Stimulated activated CD4-positive, alpha-beta T cell treated with anti-CD3 and anti-CD28 coated beads, Interleukin-2, amount 100 ng/mL, for 4 hours (primary cell): ENCODE measurements at places on chromosomes 7 and 10.
A peak's percentile ranks its signal among the peaks of the same experiment; 100 is the strongest.

DNA sequence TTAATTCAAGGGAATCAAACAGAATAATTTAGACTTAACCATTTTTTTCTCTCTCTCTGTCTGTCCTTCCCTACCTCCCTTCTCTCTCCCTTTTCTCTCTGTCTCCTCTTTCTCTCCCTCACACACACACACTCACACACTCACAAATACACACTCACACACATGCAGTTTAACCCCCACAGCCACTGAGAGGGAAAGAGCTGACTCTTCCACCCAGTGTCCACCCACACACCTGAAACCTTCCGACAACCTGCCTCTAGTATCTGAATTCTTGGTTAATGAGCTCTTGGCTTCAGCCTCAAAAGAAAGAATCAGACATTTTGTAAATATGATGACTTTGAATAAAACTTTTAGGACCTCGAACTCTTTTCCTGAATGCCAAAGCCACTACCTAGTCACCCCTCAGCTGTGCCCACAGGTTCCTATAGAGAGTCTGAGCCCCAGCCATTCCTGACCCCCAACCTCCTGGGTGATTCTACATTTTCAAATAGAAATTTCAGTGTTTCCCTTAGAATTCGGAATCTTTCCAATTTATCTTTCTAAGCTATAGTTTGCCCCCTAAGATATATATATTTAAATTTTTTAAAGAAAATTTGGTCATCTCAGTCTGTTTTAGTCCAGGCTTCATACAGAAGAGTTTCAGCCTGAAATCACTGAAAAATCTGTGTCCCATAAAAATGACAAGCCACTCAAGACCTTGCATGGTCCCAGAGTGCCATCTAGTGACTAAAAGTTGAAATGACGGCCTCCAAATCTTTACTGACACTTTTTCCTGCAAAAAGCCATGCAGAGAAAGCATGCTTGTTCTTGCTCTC lies 202.8 kb downstream of the IPMK start:
- DNase-seq = no peak

- no peak for DNase-seq
Observed at GRCh38 chr7:159016591-159016990, 128.1 kb downstream of the VIPR2 start.

DNA sequence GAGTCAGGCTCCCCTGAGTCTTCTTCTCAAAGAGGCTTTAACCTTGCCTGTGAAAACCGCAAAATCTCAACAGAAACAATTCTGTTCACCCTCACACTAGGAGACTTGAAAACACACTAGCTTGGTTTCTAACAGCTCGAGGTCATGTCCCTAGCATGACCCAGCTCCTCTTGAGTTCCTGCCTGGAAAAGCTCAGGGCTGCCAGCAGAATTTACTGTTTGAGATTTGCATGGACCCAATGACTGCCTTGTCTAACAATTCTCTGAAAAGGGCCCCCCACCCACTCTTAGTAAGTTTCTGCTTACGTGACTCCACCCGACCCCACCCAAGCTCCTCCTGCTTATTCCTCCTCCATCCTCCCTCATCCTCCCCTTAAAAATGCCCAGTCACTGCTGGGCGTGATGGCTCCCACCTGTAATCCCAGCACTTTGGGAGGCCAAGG lies 85.1 kb upstream of the KMT2C start:
- DNase-seq = no peak

- DNase-seq = no peak
Observed at GRCh38 chr10:113018034-113018433, 68.0 kb downstream of the TCF7L2 start.

DNA sequence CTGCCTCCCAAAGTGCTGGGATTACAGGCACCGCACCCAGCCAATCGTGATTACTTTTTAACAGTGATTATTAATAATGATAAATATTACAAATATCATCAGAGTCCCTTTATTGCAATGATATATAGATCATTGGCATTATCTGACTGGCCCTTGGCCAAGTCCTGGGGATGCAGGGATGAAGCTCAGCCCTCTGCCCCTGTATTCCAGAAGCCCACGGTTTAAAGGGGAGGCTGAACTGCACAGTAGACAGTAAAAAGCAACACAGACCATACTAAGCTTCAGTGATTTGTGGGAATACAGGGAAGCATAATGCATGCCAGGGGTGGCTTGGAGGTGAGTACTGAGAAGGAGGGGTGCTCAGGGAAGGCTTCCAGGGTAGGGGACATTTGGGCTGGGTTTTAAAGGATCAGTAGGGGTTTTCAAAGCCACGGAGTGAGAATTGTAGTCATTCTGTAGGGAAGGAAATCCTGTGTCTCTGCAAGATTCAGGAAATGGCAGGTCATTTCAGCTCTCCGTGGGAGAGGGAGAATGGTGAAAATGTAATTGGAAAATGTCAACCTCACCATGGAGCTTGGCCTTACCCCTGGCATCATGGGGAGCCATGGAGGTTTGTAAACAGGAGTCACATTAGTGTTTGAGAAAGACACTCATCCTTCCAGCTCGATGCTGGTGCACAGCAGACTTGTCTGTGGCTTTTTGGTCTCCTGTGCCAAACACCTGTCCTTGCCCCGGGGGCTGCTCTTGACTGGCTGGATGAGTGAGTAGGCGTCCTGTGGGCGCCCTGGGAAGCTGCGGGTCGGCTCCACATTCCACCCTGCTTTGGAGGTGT lies 8.8 kb downstream of the ADAMTS14 start:
- no peak for DNase-seq

DNA sequence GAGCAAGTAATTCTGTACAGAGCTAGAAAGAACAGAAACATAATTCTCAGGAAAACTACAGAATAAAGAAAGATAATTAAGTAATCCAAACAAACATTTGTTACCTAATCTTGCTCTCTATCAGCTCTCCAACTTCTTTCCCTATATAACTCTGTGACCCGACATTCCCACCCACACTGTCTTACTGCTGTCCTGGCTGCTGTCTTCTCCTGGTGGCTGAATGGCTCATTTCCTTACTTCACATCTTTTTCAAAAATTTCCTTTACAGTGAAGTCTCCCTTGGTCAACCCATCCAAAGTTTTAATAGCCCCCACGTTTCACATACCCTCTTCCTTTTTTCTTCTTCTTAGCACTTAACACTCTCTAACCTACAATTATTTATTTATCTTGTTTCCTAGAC lies 64.0 kb downstream of the HYCC1 start:
- DNase-seq = no peak

DNA sequence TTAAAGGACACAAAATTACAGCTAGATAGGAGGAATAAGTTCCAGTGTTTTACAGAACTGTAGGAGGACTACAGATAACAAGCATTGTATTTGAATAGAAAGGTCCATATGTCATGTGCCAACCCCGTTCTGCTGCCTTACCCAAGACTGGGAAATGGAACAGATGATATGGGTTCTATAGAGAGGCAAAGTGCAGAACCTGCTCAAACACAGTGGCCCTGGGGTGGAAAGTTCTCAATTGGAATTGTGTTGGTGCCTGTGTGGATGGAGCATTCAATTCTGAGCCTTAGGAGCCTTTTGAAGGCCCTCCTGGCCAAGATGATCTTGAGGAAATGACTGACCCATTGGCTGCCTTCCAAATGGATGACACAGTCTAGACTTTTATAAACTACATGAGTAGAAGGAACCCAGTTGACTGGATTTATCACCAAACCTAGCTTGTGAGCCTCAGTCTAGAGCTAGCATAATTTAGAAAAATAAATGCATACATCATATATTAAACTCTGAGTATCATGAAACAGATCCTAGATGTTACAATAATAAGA lies 4.1 kb upstream of the PRSS1 start:
- DNase-seq = no peak

DNA sequence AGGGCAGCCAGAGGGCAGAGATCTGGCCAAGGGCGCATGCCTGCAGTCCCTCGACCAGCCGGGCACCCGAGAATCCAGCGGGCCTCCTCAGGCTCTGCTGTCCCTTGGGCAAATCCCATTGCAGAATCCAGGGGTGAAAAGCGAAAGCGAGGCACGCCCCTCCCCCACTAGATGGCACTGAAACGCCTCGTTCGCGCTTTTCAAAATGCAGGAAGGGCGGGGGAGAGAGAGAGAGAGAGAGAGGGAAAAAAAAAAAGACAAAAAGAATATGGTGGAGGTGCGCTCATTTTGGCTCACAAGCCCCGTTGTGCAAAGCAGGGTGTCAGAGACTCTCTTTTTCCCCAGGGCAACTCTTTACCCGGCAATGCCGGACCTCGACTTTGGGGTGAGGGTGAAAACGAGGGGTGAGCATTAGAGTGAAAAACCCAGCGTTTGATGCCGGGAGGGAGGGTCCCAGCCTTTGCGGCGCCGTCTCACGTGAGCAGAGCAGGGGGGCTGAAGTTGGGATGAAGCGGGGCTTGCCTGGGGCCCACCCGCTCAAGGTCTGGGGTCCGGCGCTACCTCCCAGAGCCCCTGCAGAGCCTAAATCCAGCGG lies 2.5 kb upstream of the TMEM178B start:
- peak; percentile 20 for DNase-seq

GRCh38 chr7:29281782-29282541 lies 87.4 kb downstream of the CHN2 start:
- DNase-seq = no peak

GRCh38 chr10:12501324-12501723 lies 152.0 kb downstream of the CAMK1D start:
- DNase-seq = no peak

GRCh38 chr7:132113536-132114371 lies 462.5 kb downstream of the PLXNA4 start:
- no peak for DNase-seq

GRCh38 chr10:21364196-21365114 lies 161.0 kb downstream of the SKIDA1 start:
- no peak for DNase-seq

DNA sequence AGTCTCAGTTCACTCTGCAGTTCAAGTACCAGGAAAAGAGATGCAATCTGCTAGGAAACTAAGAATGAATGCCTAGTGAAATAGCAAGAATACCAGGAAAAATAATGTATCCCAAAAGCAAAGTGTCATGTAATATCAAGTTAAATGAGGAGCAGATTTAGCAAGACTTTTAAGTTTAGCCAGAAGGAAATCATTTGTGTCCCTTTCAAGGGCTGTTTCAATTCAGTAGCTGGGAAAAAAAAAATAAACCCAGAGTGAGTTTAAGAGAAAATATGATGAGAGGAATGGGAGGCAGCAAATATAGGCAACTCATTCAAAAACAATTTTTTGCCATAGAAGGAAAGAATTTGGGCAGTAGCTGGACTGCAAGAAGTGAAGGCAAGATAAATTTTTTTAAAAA lies 135.8 kb downstream of the DGKB start:
- DNase-seq = no peak

DNA sequence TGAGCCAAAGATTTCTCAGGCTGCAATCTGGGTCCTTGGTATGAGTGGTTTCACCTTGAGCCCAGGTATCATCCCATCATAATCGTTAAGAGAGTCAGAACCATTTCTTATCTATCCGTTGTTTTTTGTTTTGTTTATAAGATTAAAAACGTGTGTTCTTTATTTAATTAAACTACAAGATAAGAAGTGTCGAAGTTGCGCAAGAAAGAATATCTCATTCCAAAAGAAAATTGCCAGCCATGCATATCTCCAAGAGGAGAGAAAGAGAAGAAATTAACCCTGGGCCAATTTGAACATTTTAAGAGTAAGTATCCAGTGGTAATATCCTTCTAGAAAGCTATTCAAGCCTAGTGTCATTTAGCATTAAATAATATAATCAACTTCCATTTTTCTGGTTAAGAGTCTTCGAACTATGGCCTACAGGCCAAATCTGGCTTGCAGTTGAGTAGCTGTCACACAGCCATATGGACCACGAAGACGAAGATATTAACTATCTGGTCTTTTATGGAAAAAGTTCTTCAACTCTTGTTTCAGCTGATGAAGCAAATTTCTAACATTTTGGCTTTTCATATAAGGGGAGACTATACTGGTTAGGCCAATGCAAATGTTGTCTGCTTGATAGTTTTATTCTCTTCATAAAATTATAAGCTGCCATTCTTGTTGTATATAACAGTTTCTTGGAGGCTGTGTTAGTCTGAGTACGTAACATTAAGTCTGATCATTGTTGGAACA lies 576.4 kb downstream of the REEP3 start:
- no peak for DNase-seq

- DNase-seq = no peak
Observed at GRCh38 chr10:3413937-3414666, 241.5 kb upstream of the PITRM1 start.

DNA sequence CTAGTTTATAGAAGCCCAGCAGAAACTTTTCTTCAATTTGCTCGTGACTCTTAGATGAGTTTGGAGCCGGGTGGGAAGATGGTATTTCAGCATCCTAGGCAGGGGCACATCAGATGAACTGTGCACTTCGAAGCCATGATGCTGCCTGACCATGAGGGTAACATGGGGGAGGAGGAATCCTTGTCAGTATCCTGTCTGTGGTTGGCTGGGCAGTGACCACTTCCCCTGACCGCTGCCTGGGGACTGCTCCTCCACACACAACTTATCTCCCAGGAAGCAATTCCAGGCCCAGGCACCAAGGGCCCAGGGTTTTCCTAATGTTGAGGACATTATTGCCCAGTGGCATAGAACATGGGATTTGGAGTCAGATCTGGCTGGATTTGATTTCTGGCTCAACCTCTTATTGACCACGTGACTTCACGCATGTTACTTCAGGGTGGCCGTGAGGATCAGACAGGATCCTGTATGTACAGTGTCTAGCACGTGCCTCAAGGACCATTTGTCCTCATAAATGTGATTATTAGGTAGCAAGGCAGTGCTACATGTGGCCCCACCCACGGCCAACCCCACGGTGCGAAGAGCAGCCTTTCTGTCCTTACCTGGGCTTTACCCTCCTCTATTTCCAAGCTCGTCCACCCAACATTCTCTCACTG lies 65.2 kb downstream of the PTPRE start:
- DNase-seq = no peak

- no peak for DNase-seq
Observed at GRCh38 chr10:79345241-79346011, 1.8 kb upstream of the PPIF start.
